Activated CD4-positive, CD25-positive, alpha-beta regulatory T cell treated with anti-CD3 and anti-CD28 coated beads, Interleukin-2, amount 50 U/mL, for 16 hours (primary cell): ENCODE measurements at places on chromosomes 5 and 9.

DNA sequence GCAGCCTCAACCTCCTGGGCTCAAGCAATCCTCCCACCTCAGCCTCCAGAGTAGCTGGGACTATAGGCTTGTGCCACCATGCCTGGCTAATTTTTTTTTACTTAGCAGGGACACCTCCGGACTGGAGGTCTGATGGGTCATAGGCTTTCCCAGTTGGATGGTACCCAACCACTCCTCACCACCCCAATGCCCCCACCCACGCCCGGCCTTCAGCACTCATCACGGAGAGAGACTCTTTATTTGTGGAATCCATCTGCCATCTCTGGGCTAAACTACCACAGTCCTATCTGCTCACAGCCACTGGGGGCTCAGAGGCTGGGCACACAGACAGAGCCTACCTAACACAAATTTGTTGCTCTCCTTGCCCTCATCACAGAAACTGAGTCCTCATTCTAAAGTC lies 58.3 kb upstream of the STXBP1 start:
- DNase-seq, result no peak

DNA sequence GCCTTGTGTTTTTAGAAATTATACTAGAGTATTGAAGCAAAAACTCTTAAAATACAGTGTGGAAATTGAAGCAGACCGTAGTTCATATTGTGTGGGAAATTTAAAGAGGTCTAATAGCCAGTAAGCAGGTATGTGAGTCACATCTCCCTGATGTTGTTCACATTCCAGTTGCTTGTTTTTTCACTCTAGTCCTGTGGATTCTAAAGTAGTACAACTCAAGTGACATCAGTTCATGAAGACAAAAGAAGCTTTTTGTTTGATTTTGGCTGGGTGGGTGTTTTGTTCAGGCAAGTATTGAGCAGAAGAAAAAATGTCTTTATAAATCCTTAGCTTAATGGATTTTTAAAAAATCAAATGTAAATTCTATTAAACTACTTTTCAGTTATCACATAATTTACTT lies 216.2 kb downstream of the MAN2A1 start:
- DNase-seq, result no peak

DNA sequence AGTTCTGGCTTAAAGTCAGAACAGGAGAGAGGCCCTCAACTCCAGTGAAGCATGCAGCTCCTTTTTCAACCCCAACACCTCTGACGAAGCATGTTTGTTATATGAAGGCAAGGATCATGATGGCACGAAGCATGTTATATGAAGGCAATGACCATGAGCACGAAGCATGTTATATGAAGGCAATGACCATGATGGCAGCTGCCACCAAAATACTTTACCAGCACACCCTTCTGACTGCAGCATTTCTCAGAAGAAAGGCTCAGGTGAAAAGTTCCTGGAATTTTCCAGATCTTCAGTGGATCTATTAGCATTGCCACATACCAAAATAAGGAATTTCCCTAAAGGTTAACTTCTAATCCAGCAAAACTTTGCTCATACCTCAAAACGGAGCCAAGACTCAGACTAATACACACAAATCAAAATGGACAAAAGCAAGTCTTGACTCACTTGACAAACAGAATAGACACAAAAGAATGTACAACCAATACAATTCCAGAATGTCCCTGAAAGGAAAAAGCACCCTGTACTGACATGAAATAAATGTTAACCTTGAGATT lies 217.4 kb downstream of the FANCC start:
- no peak for DNase-seq

GRCh38 chr9:86577420-86578333 lies 223.5 kb upstream of the TUT7 start:
- no peak for DNase-seq

DNA sequence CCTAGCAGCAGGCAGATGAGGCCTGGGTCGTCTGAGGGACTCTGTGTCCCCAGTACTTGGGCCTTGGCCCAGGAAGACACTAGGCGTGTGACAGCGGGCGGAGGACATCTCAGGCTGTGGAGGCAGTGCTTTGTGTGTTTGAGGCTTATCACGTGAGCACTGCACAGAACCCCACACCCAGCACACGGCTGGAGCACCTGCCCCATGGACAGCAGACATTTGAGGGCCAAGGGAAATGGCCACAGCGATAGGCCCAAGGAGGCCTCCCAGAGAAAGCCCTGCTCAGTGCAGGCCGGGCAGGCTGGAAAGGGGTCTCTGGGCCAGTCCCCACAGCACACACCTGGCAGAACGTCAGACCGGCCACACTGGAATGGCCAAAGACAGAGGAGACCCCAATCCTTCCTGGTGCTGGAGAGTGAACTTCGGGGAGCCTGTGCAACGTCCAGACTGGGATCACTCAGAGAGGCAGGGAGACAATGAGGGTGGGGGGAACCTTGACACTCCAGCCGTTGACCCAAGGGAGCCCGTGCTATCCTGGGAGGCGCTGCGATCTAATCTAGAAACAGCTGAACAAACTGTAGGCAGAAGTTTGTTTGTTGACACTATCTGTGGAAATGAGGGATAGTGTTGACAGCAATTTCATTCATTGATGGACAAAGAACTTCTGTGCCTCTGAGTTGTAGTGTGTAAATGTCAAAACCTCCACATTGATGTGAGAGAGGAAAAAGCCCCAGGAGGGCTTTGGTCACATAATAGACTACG lies 19.6 kb upstream of the FLT4 start:
- DNase-seq, result no peak

DNA sequence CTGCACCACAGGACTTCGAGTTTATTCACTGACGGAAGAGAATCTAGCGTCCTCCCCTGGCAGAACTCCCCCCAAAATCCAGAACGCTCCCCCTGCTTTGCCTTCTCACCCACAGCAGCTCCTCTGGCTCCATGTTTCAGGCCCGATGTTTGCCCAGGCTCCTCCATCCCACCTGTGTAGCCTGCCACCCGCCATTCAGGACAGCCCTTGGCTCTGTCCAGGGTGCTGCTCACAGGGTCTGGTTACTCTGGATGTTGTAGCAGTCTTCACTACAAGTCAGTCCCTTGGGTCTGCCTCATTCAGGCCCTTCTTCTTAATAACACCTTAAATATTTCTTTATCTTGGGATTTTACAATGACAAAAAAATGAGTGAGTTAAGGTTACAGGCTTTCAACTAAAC lies 41.3 kb upstream of the SV2C start:
- DNase-seq, result no peak

DNA sequence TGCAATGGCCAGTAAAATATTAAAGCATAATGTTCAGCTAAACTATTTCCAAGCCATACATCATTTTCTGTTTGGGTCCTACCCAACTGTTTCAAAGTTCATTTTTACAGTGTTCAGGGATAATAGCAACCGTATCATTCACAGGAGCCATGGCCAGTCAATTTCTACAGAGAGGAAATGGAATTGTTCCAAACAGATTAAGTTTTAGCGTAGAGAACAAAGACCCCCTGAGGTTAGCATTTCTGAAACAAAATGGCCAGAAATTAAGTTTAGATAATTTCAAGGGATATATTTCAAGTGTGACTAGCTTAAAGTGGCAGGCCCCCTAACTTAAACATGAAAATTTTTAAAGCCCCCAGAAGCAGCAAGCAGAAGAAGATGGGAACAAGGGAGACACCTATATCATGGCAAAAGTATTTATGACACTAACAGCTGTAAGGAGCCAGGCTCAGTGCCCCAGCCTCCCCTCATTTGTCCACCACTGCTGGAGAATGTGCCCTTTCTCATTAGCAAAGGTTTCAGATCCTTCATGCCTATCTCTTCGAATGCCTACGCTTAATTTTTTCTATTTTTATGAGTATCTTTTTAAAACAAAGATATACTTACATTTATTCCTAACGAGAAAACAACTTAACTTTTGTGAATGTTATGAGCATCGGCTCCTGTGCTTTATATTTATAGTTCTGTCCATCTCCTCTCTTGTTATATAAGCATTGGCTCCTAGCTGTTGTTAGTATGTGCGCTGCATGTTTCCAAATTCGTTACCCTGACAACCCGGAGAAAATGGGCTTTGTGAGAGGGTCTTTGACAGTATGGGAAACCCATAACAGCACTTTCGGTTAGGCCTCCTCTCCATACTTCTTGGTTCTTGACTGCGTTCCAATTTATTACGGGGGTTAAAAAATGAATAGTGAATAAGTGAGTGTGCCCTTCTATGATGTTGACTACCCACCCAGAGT lies 116.3 kb downstream of the MED27 start:
- DNase-seq, result no peak

- no peak for DNase-seq
These were observed 101.2 kb downstream of the TRIM36 start for GRCh38 chr5:115068239-115069086.

GRCh38 chr5:50968356-50969149 lies 302.1 kb downstream of the PARP8 start:
- no peak for DNase-seq

- DNase-seq, result no peak
These were observed 9.2 kb downstream of the SPINK4 start for GRCh38 chr9:33249087-33249658.

DNA sequence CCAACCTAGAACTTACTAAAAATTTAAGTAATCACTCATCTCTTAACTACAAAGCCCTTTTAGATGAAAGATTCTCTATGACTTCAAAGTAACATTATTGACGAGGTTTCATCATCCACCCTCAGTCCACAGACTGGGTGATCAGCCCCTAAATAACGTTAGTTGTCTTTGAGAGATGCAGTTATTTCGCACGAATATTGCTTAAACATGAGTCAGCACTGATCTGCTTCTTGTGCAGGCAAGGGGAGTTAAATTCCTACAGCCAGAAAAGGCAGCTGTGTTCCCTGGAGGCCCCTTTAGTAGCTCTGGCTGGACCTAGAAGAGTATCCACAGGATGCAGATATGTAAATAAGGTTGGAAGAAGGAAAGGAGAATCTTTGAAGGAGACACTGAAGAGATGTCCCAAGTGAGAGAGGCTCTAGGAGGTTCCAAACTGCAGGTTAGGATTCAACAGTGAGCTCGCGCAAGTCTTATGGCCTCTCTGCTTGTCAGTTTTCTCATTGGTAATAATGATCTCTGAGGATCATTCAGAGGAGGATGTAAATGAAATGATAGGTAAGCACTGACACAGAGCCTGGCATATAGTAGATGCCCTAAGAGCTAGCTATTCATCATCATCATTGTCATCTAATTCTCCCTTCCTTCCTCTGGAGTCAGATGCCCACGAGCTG lies 122.2 kb upstream of the MAN2A1 start:
- no peak for DNase-seq

DNA sequence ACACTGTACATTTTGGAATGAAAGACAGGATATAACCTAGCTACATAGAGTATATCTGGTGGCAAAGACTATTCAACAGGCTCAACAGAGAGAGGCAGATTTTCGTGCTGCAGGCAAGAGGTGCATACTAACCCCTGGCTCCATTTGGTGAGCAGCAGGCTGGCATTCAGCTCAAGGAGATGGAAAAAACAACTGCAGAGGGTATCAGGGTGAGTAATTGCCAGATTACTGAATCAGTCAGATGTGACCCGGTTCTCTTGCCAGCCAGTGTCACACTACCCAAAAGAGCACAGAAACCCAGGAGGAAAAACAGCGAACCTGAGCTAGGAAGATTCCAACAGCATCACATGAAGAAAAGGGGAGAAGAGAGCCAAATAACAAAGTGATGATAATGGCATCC lies 130.4 kb upstream of the PRLR start:
- DNase-seq, result no peak

- DNase-seq, result no peak
These were observed 196.3 kb downstream of the MEF2C start for GRCh38 chr5:88686726-88687125.

DNA sequence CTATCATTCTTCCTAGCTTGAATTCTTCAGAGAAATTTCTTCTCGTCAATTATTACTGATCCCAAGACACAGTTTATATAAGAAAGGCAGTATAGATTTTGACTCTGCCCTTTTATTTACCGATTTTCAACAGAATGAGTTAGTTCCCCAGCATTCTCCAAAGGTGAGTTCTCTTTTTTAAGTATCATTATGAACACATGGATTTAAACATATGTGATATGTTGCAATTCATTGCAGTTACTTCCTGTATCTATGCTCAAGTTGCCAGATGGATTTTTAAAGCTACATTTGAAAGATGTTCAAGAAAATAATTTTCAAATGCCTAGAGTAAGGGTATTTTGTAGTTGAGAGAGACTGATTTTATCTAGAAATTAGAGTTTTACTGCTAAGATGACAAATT lies 8.4 kb downstream of the WDR41 start:
- no peak for DNase-seq

DNA sequence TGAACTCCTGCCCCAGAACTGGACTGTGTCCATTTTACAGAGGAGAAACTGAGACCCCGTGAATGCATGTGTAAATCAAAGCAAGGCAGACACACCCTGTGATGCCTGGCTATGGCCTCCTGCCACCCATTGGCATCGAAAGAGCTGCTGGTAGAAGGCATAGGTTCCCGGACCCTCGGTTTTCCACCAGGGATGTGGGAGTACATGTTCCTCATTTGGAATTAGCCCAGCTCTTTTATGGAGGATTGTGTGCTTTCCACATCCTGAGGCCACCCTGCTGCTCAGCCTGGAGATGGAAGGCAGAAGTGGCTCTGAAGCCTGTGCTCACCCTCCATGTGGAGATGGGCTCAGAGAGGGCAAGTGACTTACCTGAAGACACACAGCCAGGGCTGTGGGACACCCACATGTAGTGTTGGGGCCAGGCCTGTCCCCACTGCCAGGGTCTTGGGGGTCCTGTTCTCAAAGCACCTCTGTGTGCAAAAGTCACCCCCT lies 2.8 kb downstream of the SUSD3 start:
- no peak for DNase-seq

DNA sequence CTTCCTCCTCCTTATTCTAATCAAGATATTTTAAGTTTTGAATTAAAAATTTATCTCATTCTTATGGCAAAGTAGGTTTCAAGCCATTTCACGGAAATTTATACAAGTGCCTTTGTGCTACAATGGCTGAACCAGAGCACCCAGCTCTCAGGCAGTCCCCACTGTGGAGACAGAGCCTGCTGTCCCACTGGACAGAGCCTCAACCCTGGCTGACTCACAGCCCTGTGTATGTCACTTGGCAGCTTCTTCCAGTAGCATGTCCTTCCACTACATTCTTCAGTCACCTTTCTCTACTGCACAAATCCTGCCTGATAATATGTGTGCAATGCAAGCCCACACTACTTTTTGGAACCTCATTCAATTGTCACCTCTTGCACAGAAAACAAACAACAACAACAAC lies 253.1 kb downstream of the PDE4D start:
- DNase-seq, result no peak

- no peak for DNase-seq
These were observed 136.3 kb downstream of the MYO10 start for GRCh38 chr5:16799796-16800195.

DNA sequence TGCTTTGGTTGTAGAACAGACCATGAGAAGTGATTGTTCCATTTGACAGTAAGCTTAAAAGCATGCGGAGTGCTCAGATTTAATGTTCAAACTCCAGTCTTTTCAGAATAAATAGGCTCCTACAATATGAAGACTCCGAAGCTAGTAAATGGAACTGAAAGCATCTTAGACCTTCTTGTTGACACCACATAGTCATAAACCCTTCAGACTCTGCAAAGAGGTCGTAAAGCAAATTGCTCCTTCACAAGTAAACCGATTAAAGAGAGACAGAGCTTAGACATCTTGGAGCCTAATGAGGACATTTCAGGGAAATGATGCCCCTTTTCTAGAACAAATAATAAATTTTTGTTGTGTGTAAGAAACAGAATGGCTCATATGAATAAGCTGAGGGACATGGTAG lies 511.0 kb upstream of the RIOK2 start:
- no peak for DNase-seq

GRCh38 chr9:137226338-137227053 lies 806 bp upstream of the RNF224 start:
- no peak for DNase-seq

GRCh38 chr9:120294003-120294402 lies 286.0 kb downstream of the CDK5RAP2 start:
- DNase-seq, result no peak
